ENCODE measurements at places on chromosomes 7 and 10. TPM values are rescaled to one million over a fixed set of nuclear protein-coding genes. Genes with fewer than 3 reads are reported as not detected.

- H3K27me3 ChIP-seq = no peaks in the 10 kb centered on the region
- H3K27ac ChIP-seq = no peak overlapping the region
- peaks cover under 1% of the 10 kb centered on the region for H3K4me1 ChIP-seq
- H3K36me3 ChIP-seq = peaks cover 43% of the 10 kb centered on the region
- no peak overlapping the region for H3K4me3 ChIP-seq
Observed at GRCh38 chr7:12229046-12229445, 18.0 kb downstream of the TMEM106B start.

GRCh38 chr7:138170959-138171703 lies 94.9 kb downstream of the AKR1D1 start:
- no peak overlapping the region for H3K27ac ChIP-seq
- no peaks in the 10 kb centered on the region for H3K36me3 ChIP-seq
- DNase-seq = no peak
- peaks cover 9% of the 10 kb centered on the region for H3K27me3 ChIP-seq
- H3K4me1 ChIP-seq = no peaks in the 10 kb centered on the region

- no peaks in the 10 kb centered on the region for H3K27me3 ChIP-seq
- H3K4me1 ChIP-seq = peaks cover 3% of the 10 kb centered on the region
- H3K4me3 ChIP-seq = no peak overlapping the region
Observed at GRCh38 chr10:80542652-80543318, 5.1 kb downstream of the SH2D4B start.

The ICA1 gene
- total RNA-seq = 1.7 TPM

The GSDME gene
- not detected for total RNA-seq
